ENCODE measurements at places on chromosomes 12 and 14.

GRCh38 chr14:35213143-35213788 lies 78.9 kb upstream of the PSMA6 start:
- no peak for DNase-seq

DNA sequence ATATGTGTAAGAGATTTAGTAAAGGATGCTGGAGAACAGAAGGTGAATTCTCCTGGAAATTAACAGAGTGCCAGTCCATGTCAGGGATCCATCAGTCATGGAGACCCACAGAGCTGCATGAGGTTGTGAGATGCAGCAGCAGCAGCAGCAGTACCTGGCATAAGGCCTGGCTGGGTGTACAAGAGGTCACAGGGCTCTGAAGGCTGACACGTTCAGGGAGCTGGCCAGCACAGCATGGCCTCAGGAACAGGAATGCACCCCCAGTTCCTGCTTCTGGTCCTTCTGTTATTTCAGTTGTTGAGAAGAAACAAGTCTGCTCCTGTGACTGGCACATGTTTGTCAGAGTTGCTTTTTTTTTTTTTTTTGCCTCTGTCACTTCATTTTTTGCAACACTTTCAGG lies 210.8 kb downstream of the CNTN1 start:
- no peak for DNase-seq

GRCh38 chr12:125564753-125565152 lies 499.5 kb downstream of the AACS start:
- no peak for DNase-seq

DNA sequence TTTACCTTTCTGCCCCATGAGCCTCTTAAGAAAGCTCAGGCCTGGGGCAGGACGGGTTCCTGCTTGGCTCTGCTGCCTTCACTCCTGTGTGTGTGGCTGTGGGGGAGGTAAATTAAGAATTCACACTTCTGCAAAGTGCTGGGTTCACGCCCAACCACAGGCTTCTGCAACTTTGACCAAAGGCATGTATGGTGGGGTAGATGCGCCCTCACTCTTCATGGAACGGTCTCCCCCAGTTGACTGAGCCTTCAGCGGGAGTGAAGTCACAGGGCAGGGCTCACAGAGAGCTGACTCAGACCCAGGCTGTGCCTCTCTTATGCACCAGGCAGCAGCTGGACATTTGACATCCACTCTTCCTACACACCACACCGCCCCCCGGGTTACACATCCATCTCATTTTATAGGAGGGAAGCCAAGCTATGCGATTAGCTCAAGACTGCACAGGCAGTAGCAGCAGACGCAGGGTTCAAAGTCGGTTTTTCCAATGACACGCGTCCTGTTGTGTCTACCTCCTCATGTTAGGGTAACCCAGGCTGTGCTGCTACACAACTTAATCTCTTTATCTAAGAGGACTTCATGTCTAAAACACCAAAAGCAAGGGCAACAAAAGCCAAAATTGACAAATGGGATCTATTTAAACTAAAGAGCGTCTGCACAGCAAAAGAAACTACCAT lies 15.4 kb upstream of the BCL11B start:
- DNase-seq, result no peak

GRCh38 chr14:96126339-96126782 lies 78.3 kb upstream of the BDKRB2 start:
- DNase-seq, result no peak

DNA sequence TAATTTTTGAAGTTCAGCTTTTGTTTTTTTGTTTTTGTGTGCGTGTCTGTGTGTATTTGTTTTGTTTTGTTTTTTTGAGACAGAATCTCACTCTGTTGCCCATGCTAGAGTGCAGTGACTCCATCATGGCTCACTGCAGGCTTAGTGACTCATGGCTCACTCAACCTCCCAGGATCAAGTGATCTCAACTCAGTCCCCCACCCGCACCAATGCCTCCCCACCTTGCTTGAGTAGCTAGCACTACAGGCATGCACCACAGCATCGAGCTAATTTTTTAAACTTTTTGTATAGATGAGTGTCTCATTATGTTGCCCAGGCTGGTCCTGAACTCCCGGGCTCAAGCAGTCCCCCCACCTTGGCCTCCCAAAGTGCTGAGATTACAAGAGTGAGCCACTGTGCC lies 981.4 kb downstream of the BCL11B start:
- DNase-seq, result no peak

DNA sequence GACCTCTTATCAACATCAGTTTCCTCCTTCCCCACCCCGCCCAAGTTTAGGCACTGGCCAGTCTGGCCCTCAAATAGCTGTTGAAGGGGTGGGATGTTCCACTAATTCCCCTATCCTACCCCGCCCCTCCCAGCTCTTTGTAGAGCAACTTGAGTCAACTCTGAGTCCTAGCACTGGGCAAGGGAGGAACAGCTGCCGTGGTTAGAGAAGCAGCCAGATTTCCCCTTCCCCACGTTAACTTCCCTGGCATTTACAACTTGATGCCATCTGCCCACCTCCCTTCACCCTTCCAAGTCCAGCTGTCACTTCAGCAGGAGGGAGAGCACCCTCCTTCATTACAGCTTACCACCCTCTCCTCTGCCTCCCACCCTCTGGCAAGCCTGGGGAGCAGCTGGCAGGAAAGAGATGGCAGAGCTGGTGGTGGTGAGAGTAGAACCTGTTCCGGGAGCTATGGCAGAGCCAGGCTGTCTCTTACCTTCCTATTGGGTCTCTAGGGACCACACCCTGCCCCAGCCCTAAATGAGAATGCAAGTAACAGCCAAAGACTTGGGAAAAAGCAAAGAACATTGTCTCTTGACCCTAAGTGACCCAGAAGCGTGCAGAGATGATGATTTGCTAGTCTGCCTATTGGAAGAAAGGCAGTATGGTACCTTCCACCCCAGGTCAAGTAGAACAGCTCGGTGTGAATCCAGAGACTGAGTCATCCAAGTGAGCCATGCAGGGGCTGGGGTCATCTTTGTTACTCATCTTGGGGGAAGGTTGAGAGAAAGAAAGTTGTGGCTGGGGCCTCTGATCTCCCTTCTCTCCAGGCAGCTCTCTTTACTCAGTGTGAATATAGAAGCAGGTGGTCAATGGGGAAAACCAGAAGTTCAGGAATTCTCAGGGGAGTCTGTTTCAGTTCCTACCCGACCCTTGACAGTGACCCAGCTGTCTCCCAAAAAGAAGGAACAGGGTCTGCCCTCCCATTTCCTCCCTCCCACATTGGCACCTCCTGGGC lies 1.5 kb downstream of the BLOC1S1 start:
- no peak for DNase-seq

DNA sequence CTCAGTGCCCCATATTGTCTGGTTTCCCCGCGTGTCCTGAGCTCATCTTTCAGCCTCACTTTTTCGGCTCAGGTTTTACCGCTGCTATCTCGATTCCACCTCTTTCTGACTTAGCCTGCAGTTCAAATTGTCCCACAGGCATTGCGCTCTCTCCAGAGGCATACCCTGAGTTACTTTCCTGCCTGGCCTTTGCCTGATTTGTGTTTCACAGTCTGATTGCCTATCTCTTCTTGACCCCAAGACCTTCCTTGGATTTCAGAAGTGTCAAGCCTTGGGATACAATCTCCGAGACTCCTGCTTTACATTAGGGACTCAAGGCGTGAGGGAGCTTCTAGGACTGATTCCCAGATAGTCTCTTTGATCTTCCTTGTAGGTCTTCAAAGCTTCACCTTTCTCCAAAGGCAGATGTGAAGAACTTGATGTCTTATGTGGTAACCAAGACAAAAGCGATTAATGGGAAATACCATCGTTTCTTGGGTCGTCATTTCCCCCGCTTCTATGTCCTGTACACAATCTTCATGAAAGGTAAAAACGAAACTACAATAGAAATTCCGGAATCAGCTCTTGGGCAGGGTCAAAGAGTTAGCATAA lies 629 bp downstream of the LETMD1 start:
- DNase-seq, result no peak

GRCh38 chr12:62744551-62744950 lies 190.4 kb downstream of the PPM1H start:
- DNase-seq, result no peak

DNA sequence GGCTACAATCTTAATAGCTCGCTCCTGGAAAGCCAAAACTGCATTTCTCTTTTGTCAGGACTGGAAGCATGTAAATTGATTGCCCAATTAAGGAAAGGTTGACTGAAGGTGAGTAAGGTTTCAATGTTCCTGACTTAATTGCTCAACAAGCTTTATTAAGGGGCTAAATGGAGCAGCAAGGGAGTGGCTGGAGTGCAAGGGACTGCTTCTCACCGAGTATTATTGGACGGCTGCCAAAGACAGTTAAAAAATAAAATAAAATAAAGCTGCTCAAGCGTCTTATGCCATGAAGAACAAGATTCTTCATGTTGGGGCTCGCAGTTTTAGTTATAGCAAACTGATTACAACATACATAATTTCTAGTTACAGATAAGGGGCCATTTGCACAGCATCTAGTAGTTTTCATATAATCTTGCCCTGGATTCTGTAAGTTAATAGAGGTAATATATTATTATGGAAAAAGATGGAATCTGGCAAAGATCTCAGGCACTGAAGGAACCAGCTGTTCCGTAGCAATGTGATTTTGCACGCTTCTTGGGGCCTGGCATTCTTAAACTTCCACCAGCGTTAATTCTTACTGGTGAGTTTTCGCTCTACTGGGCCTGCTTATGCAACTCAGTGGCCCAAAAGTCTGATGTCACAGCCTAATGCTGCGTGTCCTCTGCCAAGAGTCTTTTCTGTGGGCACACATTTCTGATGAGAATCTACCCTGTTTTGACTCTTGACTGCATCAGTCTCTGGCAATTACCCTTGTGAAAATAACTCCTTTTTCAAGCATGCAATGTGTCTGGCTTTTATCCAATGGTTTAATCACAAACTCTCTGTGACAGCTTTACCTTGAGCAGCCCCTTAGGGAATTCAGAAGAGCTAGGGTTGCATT lies 108.5 kb downstream of the SLC38A1 start:
- DNase-seq, result peak; percentile 34

- DNase-seq, result no peak
Observed at GRCh38 chr14:43338713-43339112, 1168.4 kb downstream of the FSCB start.

Measured in tibial artery (tissue), 4 donors.